ENCODE measurements at places on chromosomes 5 and 9.
A peak's percentile ranks its signal among the peaks of the same experiment; 100 is the strongest.

DNA sequence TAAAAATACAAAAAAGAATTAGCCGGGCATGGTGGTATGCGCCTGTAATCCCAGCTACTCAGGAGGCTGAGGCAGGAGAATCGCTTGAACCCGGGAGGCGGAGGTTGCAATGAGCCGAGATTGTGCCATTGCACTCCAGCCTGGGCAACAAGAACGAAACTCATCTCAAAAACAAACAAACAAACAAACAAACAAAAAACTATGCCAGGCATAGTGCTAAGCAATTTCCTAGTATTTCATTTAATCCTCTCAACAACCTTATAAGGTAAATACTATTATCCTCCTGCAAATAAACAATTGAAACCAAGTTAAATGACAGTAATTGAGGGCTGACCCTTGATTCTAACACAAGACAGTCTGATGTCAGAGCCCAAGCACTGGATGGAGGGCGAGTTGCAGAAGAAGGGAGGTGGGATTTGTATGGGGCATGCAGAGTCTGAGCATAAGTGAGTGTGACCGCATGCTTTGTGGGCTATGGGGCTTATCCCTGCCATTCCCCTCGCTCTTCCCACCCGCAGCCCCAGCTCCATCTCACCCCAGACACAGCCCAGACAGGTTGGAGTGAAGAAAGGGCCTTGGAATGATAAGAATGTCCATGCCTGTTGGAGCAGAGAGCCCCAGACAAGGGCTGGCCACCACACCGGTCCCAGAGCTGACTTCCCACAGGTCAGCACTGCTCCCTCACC, 24.3 kb upstream of the RPS14 start:
- peak; percentile 71 for DNase-seq

DNA sequence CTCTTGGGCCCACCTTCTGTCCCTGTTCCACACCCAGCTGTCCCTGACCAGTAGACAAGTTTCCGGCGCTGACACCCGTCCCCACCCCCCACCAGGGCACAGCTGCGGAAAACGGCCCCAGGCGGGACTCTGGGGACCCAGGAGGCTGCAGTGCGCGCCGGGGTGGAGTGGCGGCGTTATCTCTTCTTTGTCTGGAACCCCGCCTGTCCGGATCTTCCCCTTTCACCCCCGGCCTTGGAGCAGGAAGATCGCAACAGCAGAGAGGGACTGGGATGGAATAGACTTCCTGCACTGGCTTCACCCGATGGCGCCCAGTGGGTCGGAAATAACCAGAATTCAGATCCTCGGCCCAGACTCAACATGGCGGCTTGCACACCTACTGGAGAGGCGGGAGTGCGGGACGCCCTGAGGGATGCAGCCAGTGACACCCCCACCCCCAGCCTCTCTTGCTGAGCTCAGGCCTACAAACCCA, 4.7 kb downstream of the PAX5 start:
- DNase-seq = no peak

- peak; percentile 41 for DNase-seq
Observed at GRCh38 chr5:147452165-147452811, 57.6 kb downstream of the DPYSL3 start.

DNA sequence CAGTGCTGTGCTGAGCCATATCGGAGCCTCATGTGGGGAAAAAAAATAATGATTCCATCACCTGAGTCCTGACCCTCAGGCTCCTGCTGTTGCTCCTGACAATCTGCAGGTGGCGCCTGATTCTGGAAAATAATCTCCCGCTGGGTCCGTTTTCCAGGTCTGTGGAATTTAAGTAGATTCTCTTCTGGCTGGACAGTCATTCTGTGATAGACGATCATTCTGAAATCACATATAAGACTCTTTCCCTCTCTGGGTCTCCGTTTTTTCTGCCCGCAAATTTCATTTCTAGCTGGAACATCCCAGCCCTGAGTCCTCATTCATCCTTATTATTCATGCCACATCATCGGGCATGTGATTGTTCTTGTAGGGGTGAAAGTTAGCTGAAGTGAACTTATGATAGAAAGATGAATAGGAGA, 22.1 kb upstream of the STXBP1 start:
- peak; percentile 84 for DNase-seq

DNA sequence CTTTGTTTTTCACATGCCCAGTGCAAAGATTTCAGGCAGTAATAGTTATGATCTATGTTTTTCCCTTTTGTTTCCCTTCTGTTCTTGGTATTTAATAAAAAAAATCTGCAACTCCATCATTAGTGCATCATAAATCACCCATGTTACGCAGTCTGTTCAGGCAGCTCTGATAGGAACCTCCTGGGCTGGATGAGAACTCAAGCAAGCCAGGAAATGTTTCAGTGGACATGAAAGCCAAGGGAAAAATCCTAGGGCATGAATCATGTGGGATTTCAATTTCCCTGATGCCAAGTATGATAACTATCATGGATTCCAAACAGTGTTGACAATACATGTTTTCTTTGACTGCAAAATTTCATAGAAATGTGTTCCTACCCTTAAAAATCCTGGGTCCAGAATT, 119.7 kb upstream of the TARS1 start:
- DNase-seq = no peak

- no peak for DNase-seq
Observed at GRCh38 chr9:72875221-72875620, 77.6 kb downstream of the ALDH1A1 start.

DNA sequence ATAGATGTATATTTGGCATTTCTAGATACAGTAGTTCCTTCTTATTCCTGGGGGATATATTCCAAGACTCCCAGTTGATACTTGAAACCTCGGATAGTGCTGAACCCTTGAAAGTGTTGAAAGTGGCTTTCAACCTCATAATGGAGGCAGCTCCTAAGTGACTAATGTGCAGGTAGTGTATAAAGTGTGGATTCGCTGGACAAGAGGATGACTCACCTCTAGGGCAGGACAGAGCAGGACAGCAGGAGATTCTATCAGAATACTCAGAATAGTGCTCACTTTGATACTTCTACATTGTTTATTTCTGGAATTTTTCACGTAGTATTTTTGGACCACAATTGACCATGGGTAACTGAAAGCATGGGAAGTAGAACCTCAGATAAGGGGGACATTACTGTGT, 1138.9 kb upstream of the WWC1 start:
- peak; percentile 9 for DNase-seq

DNA sequence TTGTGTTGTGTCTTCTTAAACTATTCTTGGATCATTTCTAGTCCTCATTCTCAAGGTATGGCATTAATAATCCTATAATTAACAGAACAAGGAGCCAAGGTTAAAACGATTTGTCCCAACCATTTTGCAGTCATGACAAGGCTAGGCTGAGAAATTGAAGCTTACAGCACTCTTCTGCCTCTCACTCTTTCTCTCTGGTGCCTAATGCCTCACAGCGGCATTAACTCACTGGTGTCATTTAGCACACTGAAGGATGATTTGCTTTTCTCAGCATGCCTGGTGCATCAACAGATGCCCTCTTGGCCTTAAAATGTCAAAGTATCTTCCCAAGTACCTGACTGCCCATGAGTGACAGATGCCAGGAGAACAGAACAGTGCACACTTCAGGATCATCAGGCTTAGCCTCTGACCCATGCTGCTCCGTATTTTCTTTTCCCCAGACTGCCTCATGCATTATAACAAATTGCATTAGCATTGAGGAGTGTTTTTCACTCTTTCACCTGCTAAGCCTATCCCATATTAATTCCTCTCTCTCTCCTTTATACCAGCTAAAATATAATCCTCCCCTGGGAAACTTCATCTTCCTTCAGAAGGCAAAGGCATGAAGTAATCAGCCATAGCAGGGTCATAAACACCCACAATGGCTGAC, 61.1 kb upstream of the SV2C start:
- DNase-seq = no peak

GRCh38 chr5:30690931-30691330, 502.6 kb upstream of the CDH6 start:
- DNase-seq = no peak

- no peak for DNase-seq
Observed at GRCh38 chr5:142957528-142957927, 187.4 kb downstream of the ARHGAP26 start.

DNA sequence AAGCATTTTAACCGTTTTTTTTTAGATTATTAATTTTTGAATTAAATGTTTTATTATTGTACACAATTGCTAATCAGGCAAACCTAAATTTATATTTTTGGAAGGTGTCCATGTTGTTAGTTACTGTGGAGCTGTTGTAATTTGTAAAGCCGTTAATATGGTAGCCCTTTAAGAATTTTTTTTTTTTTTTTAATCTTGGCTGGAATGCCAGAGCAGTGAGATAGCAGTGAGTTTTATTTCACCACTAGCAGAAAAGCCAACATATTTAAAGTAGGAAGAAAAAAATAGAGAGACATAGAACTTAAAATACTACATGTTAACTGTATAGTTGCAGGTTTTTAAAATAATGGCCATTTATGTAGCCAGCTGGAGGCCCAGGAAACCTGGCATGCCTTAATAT, 35.3 kb upstream of the RNF20 start:
- DNase-seq = no peak
